Activated T-cell treated with anti-CD3 and anti-CD28 coated beads for 24 hours (primary cell): ENCODE measurements at places on chromosomes 4 and X.

- DNase-seq, result no peak
These were observed 11.5 kb downstream of the RCHY1 start for GRCh38 chr4:75502671-75503070.

- DNase-seq, result no peak
These were observed 42.0 kb downstream of the AREG start for GRCh38 chr4:74486905-74487304.

DNA sequence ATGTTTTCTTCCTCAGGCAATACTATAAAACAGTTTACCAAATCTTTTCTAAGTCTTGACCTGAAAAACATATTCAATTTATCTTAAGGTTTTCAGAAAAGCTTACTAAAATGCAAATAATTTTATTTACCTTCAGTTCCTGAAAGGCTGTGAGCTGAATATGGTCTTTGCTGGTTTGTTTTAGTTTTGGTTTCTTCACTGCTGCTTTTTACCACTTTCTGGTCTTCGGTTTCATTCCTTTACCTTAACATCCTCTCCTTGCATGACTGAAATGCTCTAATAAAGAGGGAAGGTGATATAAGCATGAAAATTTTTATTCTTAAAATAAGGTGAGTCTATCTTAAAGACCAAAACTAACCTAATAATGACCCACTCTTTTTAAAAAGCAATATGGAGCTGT lies 97.1 kb upstream of the NRK start:
- no peak for DNase-seq

DNA sequence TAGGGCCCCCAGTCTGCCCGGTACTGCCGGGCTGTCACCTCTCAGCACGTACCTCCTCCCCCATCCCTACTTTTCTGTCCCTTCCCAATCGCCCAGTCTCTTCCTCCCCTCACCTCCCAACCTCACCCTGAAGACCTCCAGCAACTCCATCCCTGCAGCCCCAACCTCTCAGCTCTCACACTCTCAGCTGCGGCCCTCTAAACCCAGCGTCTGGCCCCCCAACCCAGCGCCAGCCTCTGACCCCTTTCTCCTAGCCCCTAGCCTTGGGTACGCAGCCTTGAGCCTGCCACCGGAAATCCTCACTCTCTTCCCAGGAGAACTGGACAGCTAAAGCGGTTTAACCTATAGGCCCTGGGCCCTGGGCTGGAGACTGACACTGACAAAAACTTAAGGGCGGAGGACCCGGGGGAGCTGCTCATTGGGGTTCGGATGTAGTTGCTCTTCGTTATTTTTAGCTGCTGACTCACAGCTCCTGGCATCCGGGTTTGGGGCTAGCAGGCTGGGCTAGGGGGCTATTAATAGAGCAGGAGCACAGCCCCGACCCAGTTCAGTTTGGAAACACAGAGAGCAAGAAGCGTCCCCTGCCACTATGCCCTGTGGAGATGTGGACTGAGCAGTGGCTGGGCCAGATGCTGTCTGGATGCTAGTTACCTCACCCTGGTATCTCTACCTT lies 9.6 kb upstream of the DLG3 start:
- no peak for DNase-seq

DNA sequence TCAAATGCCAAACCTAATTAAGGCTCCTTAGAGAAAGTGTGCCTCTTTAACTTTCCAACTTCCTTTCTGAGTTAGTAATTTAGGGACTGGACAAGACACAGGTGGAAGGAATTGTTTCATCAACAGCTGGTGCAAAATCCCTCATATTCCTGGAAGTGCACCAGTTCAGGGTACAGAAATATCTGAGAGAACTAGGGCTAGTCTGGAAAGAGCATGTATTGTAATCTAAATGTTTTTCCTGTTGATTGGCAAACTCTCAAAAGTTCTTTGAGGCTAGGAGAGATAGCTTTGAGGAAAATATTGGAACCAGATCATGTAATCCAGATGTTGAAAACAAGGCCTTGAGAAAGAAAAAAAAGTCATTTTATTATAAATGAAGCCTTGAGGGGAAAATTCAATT lies 98.1 kb upstream of the C1GALT1C1 start:
- DNase-seq, result no peak

DNA sequence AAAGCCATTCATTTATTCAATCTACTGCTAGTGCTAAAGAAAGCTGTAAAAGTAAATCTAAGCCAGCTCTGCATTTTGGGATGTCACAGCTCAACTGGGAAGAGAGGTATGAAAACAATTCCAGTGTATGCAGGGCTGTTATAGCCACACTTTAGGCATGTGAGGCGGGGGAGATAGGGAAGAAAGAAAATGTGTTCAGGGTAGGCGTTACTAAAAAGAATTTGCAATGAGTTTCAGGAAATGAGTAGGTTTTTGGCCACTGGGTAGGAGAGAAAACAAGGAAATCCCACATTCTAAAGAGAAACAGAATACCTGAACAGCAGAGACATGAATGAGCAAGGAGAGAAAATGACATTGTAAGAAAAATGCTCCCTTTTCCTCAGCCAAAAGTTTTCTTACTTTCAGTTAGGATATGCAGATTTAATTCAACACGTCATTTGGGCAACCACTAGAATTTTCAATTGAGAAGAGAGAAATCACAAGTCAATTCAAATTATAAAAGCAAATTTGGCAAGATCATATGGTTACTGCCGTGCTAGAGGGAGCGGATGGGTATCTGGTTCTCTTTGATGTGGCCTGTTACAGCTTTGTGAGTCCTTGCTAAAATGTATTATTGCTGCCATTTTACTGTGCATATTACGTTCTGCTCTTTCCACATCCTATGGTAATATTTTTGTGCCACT lies 226.3 kb downstream of the KCNIP4 start:
- no peak for DNase-seq

- DNase-seq, result no peak
These were observed 24.3 kb downstream of the ADD1 start for GRCh38 chr4:2867758-2868491.

GRCh38 chr4:58219179-58219578 lies 1109.0 kb upstream of the IGFBP7 start:
- no peak for DNase-seq

GRCh38 chr4:15414551-15415091 lies 13.2 kb upstream of the C1QTNF7 start:
- DNase-seq, result no peak

GRCh38 chr4:42633605-42634388 lies 23.1 kb downstream of the ATP8A1 start:
- DNase-seq, result no peak

DNA sequence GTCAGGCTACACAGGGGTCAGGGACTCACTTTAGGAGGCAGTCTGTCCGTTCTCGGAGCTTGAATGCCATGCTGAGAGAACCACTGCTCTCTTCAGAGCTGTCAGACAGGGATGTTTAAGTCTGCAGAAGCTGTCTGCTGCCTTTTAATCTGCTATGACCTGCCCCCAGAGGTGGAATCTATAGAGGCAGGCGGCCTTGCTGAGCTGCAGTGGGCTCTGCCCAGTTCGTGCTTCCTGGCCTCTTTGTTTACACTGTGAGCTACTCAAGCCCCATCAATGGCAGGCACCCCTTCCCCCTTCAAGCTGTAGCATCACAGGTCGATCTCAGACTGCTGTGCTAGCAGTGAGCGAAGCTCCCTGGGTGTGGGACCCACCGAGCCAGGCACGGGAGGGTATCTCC lies 31.5 kb upstream of the UNC5C start:
- no peak for DNase-seq

- no peak for DNase-seq
These were observed 438.1 kb downstream of the TLL1 start for GRCh38 chr4:166311169-166311568.

- DNase-seq, result no peak
These were observed 24.5 kb upstream of the SCD5 start for GRCh38 chr4:82823062-82823461.

- DNase-seq, result no peak
These were observed 47.6 kb downstream of the SPIN3 start for GRCh38 chrX:56947699-56948098.

GRCh38 chr4:182222766-182223165 lies 20.4 kb upstream of the TENM3 start:
- DNase-seq, result no peak

- peak; percentile 33 for DNase-seq
These were observed 1.1 kb downstream of the ZCCHC18 start for GRCh38 chrX:104113222-104113965.

GRCh38 chr4:5711479-5712184 lies 631 bp downstream of the EVC start:
- DNase-seq, result no peak

GRCh38 chr4:14615671-14616070 lies 386.6 kb upstream of the CPEB2 start:
- no peak for DNase-seq

GRCh38 chrX:139708067-139708466 lies at the start of gene MCF2:
Gene MCF2, minus strand, starts transcription at chrX:139708167. Its CDS starts 56,423 bp downstream, at chrX:139651744.
- DNase-seq, result no peak

DNA sequence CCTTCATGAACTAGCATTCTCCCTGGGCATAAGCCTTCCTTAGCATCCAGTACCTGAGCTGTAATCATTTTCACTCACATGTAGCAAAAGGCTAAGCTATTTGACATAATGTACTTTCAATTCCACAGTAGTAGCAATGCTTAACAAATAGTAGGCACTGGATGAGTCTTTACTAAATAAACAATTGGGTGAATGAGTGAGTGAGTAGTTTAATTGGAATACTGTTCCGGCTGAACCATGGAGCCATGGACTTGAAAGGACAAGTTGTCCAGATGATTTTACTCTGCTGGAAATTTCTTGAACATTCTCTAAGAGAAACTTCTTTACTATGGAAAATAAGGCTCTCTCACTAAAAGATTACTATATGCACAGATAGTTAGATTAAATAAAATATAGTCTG lies 159.3 kb downstream of the FAM47B start:
- no peak for DNase-seq

GRCh38 chr4:18722748-18723191 lies 701.2 kb upstream of the LCORL start:
- no peak for DNase-seq

DNA sequence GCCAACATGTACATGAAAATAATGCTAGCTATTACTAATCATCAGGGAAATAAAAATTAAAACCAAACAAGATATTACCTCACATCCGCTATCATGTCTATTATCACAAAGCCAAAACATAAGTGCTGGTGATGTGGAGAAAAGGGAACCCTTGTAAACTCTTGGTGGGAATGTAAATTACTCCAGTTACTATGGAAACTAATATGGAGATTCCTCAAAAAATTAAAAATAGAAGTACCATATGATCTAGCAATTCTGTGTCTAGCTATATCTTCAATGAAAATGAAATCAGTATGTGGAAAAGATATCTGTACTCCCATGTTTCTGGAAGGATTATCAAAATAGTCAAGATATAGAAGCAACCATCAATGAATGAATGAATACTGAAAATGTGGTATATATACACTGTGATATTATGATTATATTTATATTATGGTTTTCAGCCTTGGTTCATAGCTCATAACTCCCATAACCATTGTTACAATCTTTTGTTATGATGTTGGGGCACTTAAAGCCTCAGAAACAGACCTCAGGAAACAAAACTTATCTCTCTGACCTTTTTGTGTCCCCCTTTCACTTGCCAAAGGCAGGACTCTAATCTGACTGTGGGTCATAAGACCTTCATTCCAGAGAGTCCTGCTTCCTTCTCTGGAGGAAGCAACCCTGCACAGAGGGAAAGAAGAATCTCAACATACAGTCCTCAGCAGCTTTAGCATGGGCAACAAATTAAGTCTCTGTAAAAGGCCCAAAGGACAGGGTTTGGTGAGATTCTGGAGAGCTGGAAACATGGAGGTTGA lies 933.2 kb downstream of the ADGRL3 start:
- DNase-seq, result no peak

- no peak for DNase-seq
These were observed 1255.7 kb downstream of the ADGRL3 start for GRCh38 chr4:62455871-62456270.

- DNase-seq, result no peak
These were observed 3.5 kb downstream of the CCNI start for GRCh38 chr4:77072195-77072753.

DNA sequence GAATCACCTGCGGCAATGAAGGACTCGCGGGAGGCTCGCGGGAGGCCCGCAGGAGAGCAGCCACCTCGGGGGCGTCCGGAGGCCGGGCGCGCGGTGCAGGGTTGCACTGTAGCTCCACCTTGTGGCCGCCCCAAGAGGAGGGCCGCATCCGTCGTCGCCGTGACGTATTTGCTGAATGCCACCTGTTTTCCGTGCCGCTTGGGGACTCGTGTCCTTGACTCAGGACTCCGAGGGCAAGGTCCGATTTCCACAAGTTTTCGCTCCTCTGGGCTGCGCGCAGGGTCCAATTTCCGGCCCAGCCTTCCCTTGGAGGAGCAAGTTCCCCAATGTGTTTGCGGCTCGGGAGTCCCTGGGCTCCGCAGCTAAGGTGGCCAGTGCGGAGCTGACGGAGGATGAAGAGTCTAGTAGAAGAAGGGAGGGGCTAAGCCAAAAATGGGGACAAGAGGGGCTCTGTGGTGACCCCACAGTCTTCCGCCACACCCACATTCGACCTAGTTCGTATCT lies 10.7 kb upstream of the DLG3 start:
- DNase-seq, result peak; percentile 56

- no peak for DNase-seq
These were observed 106.6 kb downstream of the SHROOM4 start for GRCh38 chrX:50707405-50707804.
